ENCODE measurements at places on chromosomes 2 and 18. TPM values are rescaled to one million over a fixed set of nuclear protein-coding genes. Genes with fewer than 3 reads are reported as not detected.

DNA sequence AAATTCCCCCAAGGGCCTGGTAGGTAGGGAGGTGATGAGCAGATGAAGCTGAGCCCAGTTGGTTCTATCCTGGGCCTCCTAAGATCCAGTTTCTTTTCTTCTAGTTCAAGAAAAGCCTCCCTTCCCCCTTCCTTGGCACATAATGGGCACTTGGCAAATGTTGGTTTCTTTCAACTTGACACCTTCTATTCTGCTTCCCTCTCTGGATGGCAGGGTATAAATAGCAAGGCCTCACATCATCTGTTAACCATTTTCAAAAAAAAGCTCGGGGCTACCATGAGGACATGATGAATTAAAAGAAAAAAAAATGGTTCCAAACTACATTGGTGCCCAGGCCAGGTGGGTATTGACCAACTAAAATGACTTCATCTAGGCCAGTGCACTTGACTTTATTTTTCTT, 29.9 kb downstream of the CTAGE1 start:
- no peak overlapping the region for H3K4me3 ChIP-seq
- H3K36me3 ChIP-seq: no peaks in the 10 kb centered on the region
- DNase-seq: no peak
- H3K27ac ChIP-seq: no peak overlapping the region
- no peaks in the 10 kb centered on the region for H3K4me1 ChIP-seq

DNA sequence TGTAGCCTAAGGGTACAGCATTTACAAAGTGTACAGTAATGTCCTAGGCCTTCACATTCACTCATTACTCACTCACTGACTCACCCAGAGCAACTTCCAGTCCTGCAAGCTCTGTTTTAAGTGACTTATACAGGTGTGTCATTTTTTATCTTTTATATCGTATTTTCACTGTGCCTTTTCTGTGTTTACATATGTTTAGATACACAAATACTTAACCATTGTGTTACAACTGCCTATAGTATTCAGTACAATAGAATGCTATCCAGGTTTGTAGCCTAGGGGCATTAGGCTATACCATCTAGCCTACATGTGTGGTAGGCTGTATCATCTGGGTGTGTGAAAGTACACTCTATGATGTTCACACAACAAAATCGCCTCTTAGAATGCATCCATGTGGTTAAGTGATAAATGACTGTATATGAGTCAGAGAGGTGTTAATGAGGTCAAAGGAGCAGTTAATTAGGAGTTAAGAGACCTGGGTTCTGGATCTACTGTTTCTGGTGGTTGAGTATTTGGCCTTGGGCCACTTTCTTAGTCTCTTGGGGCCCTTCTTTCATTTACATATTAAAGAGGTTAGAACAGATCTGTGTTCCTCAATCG, 149.1 kb downstream of the GREB1L start:
- no peak for DNase-seq
- H3K36me3 ChIP-seq: no peaks in the 10 kb centered on the region
- peaks cover 10% of the 10 kb centered on the region for H3K27me3 ChIP-seq

DNA sequence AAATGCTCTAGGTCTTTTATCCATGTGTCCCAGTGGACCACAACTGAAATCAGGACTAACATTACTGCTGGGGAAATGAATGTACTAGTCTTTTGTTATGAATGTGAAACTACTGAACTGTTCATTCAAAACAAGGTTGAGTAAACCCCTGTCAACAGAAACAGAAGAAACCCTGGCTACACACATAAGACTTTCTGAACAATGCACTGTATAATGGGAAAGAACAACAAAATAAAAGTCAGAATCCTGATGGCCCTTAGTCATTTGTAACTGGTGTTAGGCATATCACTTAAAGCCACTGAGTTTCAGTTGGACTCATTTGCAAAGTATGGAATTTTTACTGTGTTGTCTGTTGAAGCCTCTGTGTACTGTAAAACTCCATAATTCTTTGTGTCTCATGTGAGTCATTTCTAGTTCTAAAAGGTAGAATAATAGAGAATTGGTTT, 77.0 kb upstream of the UBXN4 start:
- no peaks in the 10 kb centered on the region for H3K27me3 ChIP-seq
- H3K4me1 ChIP-seq: no peaks in the 10 kb centered on the region
- no peak overlapping the region for H3K27ac ChIP-seq
- H3K4me3 ChIP-seq: no peak overlapping the region
- no peak for DNase-seq
- H3K36me3 ChIP-seq: peaks cover 50% of the 10 kb centered on the region

Gene ACKR3
- total RNA-seq: 0.07 TPM

GRCh38 chr2:41686156-41686555, 361.7 kb upstream of the PKDCC start:
- no peaks in the 10 kb centered on the region for H3K4me1 ChIP-seq
- H3K36me3 ChIP-seq: no peaks in the 10 kb centered on the region
- H3K27me3 ChIP-seq: no peaks in the 10 kb centered on the region
- no peak for DNase-seq
- no peak overlapping the region for H3K27ac ChIP-seq

Gene NT5DC4
- 6.8 TPM for total RNA-seq
